ENCODE measurements at places on chromosomes 11 and 22.

GRCh38 chr11:931385-931784 lies 5.7 kb downstream of the AP2A2 start:
- DNase-seq, result no peak

- DNase-seq, result no peak
Measured at GRCh38 chr11:71542879-71543777, 5.1 kb upstream of the KRTAP5-9 start.

GRCh38 chr11:114354076-114354475 lies 46.2 kb downstream of the C11orf71 start:
- DNase-seq, result no peak

- DNase-seq, result peak; percentile 93
Measured at GRCh38 chr22:28829358-28830181, 29.2 kb upstream of the XBP1 start.

DNA sequence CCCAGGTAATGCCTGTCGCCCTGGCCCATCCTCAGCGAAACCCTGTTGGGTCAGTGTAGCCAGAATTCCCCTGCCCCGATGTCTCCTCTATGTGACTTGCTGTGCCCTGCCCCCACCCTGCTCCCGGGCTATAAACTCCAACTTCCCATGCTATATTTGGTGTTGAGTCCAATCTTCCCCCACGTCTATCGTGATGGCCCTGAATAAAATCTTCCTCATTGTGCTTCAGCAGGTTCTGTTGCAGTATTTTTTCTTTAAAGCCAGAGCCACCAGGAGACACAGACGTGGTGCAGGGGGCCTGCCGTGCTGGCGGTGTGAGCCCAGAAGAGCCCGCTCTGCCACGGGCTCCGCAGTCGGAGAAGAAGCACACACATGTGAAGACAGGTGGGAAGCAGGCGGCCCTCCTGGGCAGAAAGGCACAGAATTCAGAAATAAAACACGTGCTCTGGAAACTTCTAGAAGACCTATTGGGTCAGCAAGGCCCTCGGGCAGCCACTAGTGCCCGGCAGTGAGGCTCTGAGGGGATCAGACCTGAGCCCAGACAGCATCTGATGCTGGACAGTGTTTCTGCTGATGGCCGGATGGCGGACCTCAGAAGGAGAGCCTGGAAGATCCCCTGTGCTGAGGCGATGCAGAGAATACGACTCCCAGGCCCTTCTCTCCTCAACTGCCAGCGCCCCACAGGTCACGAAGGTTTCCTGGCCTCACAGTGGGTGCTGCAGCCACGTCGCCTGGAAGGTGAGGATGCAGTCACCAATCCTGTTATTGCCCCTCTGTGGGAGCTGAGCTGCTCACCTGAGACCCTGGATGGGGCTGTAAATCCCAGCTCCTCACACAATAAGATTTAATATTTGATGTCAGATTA lies 501.9 kb downstream of the BRD1 start:
- peak; percentile 74 for DNase-seq

- DNase-seq, result no peak
Measured at GRCh38 chr11:21148376-21148775, 479.0 kb downstream of the NELL1 start.

DNA sequence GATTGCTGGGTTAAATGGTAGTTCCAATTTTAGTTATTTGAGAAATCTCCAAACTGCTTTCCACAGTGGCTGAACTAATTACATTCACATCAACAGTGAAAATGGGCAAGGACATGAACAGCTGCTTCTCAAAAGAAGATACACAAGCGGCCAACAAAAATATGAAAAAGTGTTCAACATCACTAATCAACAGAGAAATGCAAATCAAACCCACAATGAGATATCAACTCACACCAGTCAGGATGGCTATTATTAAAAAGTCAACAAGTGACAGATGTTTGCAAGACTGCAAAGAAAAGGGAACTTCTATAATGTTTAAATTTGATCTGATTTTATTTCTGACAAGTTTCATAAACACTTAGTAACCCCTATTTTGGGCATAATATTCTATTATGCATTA lies 537.5 kb downstream of the DLG2 start:
- no peak for DNase-seq

- DNase-seq, result no peak
Measured at GRCh38 chr11:118735203-118735602, 55.8 kb upstream of the TREH start.

DNA sequence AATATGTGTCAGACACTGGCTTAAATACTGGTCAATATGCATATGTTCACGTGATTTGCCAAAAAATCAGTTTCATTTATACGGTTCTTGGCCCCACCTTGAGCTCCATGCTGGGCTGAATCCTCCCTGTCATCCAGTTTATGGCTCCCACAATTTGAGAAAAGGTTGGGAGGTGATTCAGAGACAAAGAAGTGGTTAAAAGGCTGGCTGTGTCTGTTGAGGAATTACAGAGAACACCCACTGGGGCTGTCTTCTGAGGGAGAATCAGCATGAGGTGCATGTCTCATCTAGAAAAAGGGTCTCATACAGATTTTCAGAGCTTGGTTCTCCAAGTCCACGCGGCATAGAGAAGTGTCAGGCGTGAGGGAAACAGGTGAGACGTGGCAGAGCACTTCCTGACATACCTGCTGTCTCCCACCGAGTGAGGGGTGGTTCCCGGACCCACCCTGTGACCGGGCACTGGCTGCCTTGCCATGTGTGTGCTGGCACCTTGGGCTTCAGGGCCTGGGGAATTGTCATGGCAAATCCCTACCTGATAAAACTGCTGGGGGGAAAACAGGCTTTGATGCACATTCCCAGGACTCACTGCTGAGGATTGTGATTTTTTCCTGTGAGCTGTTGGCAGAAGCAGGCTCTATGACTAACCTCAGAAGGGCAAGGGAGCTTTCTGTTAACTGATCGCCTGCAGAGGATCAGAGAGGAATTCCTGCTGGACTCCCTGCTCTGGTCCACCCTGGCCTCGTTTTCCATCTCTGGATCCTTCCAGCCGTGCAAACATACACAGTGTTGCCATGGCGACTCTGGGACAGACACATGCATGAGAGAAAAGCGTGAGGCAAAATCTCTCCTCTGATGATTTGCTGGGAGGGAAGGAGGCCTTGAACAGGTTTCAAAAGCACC lies 223.6 kb downstream of the ADAMTS15 start:
- DNase-seq, result peak; percentile 91

DNA sequence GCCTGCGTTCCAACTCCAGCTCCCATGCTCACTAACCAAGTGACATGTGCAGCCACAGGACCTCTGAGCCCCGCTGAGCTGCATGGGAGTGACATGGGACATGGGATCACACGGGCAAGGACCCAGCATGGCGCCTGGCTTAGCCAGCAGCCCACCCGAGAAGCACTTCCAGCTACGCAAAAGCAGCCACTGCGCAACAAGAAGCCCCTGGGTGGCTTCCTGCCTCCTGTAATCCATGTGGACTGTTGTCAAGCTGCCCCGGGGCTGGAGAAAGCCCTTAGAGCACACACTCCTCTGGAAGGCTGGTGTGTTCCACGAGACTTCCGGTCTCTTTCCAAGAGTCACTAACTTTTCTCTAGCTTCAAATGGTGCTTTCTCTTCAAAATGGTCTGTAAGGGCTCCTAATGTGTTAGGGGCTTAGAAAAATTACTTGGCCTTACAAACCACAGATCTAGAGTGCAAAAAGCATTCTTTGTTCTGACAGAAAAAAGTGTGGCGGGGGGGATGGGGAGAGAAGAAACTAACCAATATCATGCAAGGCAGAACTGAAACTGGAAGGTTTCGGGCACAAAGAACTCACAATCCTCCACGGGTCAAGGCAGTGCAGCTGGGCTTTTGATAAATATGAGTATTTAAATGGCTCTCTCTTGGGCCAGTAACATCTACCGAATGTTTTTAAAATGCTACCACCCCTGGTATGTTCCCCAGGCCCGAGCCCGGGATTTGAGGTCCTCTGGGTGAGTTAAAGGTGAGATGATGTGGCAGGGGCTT lies 5.5 kb downstream of the C11orf24 start:
- no peak for DNase-seq

DNA sequence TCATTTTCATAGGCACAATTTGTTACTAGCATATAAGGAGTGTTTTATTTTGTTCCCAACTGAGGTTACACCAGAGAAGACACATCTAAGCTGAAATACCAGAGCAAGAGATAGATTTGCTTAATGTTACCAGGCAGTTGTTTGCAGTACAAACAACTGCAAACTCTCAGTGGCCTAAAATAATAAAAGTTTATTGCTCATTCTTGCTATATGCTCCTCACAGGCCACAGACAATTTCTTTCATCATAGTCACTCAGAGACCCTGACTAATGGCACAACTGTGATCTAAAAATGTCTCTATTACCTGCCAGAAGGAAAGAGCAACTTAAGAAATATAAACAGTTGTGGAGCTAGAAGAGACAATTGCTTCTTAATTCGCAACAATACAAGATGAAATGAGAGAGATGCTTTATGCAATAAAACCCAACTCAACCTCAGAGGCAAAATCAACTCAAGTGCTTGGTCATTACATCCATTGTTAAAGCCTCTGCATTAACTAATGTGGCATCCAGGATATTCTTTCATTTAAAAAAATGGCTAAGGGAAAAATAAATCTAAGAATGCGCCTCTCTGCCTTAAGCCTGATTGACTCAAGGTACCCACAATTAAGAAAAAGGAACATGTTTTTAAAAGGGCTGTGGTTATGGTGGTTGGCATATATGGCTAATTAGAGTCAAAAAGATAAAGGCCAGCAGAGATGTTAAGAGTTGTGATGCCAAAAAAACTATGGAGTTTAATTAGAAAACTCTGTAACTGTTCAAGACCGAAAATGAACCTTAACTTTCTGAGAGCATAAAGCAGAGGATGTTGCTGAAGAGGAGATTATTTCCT lies 103.7 kb downstream of the CD44 start:
- DNase-seq, result no peak

DNA sequence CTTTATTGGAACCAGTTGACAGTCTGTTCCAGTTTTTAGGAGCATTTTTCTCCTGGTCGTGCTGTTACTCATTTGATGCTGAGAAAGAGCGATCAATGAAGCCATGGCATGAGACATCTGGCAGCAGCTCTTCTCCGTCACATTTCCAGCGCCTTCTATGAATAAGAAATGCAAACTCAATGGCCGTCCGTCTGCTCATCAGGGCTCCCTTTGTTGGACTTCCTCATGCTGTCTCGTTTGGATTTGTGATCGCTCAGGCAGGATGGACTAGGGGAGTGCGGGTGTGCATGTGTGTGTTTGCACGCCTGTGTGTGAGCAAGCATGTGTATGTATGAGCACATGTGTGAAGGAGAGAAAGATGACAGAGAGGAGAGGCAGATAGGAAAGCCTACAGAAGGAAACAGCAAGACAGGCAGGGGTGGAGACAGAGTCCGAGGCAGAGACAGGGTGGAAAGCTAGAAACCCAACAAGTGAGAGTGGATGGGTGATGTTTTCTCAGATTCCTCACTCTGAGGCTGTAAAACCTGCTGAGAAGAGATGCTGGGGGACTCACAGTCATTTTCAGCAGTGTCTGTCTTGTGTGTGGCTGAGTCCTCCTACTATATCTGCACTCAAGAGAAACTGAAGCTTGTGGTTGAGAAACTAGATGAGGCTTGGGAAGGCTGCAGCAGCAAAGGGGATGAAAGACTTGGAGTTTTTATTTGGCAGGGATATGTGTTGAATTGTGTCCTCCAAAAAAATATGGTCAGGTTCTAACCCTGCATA lies 56.0 kb upstream of the CLMP start:
- no peak for DNase-seq

- no peak for DNase-seq
Measured at GRCh38 chr22:37457093-37457893, 28.9 kb downstream of the MFNG start.

GRCh38 chr11:78961937-78962701 lies 387.5 kb upstream of the NARS2 start:
- DNase-seq, result no peak

- DNase-seq, result no peak
Measured at GRCh38 chr22:46024136-46024840, 47.3 kb upstream of the WNT7B start.

DNA sequence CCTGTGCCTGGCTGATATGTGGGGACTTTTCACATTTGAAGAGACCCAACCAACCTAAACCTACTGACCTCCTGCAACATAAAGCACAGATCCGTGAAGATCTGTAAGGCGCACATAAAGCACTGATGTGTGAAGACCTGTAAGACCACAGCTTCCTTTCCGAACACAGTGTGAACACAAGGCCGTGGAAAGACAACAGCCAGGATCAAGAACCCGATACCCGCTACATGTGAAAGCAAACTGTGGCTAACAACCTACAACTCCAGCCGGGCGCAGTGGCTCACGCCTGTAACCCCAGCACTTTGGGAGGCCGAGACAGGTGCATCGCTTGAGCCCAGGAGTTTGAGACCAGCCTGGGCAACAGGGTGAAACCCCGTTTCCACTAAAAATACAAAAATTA lies 17.6 kb upstream of the PPFIA1 start:
- DNase-seq, result no peak

DNA sequence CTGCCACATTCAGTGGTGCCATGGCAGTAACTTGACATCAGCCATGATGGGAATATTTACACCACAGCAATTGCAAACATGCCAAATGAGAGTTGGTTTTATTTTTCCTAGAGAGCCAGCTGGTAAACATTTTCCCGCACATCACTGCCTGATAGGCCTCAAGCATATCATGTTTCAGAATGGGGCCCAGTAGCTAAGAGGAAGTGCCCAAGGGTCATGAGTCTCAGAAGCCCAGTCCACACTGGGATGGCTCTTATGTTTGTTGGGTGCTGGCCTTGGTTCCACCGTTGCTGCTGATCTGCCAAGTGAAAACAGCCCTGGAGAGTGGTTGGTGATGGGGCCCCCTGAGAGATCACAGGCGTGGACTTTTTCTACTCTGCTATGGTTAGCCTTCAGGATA lies 64.3 kb upstream of the NAV2 start:
- no peak for DNase-seq

DNA sequence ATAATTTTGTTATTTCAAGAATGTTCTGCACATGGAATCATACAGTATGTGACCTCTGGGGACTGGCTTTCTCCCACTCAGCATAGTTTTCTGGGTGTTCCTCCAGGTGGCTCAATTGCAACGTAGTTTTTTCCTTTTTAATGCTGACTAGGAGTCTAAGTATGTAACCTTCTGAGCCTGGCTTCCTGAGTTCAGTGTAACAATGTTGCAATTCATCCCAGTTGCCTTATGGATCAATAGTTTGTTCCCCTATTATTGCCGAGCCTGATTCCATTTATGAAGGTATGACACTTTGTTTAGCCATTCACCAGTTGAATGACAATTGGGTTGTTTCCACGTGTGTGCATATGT lies 128.3 kb downstream of the CRYBB2 start:
- DNase-seq, result no peak

- DNase-seq, result no peak
Measured at GRCh38 chr11:133303262-133303661, 229.0 kb downstream of the OPCML start.

Measured in esophagus muscularis mucosa (tissue), 4 donors.